Umbilical cord (tissue), 2 donors: ENCODE measurements at places on chromosomes 4 and X.

DNA sequence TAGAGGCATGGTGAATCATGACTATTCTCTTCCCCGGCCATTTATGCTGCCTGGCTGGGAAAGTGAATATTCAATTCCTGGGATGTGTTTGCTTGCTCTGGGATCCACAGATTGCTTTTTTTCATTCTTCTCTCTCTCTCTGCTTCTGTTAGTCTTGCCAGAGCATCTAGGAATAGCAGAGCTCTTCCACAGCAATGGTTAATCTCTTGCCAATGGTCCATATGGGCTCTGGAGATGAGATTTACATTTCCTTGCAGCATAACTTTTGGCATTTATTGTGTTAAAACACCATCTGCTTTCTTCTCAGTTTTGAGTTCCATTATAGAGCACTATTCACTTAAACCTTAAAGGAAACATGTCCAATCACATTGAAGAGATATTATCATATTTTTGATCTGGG, 59.2 kb upstream of the GUCY1A1 start:
- DNase-seq: no peak

- DNase-seq: peak; percentile 47
Observed at GRCh38 chr4:30721185-30722091, 1.3 kb downstream of the PCDH7 start.

GRCh38 chr4:7235030-7235380, 42.7 kb downstream of the SORCS2 start:
- DNase-seq: no peak

- DNase-seq: no peak
Observed at GRCh38 chr4:6444582-6444981, 27.8 kb downstream of the PPP2R2C start.

DNA sequence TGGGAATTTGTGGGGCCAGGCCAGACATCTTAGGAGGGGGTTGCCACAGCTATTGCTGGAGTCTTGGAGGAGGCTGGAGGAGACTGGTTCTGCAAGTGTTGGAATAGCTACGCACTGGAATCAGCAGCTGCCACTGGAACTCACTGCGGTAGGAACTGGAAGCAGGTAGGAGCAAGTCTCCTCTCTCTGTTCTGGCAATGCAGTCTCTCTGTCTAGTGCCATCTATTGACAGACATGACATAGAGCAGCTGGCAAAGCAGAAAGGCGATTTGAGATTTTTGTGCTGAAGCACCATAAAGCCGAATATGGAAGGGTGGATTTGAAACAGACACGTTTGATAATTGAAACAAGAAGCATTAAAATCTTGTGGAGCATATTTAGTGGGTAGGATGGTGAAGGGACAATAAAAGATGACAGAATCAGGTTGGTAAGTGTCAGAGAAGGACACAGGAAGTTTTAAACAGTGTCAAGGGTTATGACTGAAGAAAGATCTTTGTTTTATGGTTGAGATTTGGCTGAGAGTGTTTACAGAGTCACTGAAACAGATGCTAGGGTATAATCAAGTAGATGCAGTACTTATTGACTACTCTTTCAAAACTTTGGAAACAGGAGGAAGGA, 23.5 kb upstream of the SYNPO2 start:
- DNase-seq: peak; percentile 74
